ENCODE measurements at places on chromosomes 3 and 15.

- H3K27me3 ChIP-seq: no peaks in the 10 kb centered on the region
- no peaks in the 10 kb centered on the region for H3K4me1 ChIP-seq
- H3K36me3 ChIP-seq: no peaks in the 10 kb centered on the region
These were observed 953.8 kb upstream of the GBE1 start for GRCh38 chr3:82715091-82715856.

GRCh38 chr3:31028766-31029165, 134.3 kb upstream of the GADL1 start:
- no peaks in the 10 kb centered on the region for H3K36me3 ChIP-seq
- no peaks in the 10 kb centered on the region for H3K4me1 ChIP-seq
- H3K27ac ChIP-seq: no peak overlapping the region
- no peaks in the 10 kb centered on the region for H3K27me3 ChIP-seq

GRCh38 chr15:83107841-83108181, 366 bp downstream of the TM6SF1 start:
- H3K27me3 ChIP-seq: peaks cover 4% of the 10 kb centered on the region
- peaks cover 31% of the 10 kb centered on the region for H3K4me1 ChIP-seq
- no peaks in the 10 kb centered on the region for H3K36me3 ChIP-seq
- no peak for DNase-seq
- H3K27ac ChIP-seq: peak overlapping the region; percentile 53

GRCh38 chr3:101591071-101591470, 17.1 kb downstream of the PCNP start:
- no peaks in the 10 kb centered on the region for H3K27me3 ChIP-seq
- H3K4me3 ChIP-seq: no peak overlapping the region
- H3K36me3 ChIP-seq: no peaks in the 10 kb centered on the region
- peaks cover 4% of the 10 kb centered on the region for H3K4me1 ChIP-seq
- no peak overlapping the region for H3K27ac ChIP-seq
- no peak for DNase-seq

GRCh38 chr3:177665122-177665808, 468.0 kb upstream of the TBL1XR1 start:
- H3K36me3 ChIP-seq: no peaks in the 10 kb centered on the region
- H3K4me3 ChIP-seq: no peak overlapping the region
- no peak for DNase-seq
- no peaks in the 10 kb centered on the region for H3K27me3 ChIP-seq
- H3K4me1 ChIP-seq: no peaks in the 10 kb centered on the region

GRCh38 chr15:87300146-87300545, 956.4 kb downstream of the NTRK3 start:
- no peaks in the 10 kb centered on the region for H3K36me3 ChIP-seq
- H3K4me3 ChIP-seq: no peak overlapping the region

GRCh38 chr3:155356594-155357370, 63.3 kb upstream of the STRIT1 start:
- H3K27ac ChIP-seq: no peak overlapping the region
- no peak overlapping the region for H3K4me3 ChIP-seq
- H3K36me3 ChIP-seq: no peaks in the 10 kb centered on the region
- no peaks in the 10 kb centered on the region for H3K27me3 ChIP-seq
- DNase-seq: no peak

DNA sequence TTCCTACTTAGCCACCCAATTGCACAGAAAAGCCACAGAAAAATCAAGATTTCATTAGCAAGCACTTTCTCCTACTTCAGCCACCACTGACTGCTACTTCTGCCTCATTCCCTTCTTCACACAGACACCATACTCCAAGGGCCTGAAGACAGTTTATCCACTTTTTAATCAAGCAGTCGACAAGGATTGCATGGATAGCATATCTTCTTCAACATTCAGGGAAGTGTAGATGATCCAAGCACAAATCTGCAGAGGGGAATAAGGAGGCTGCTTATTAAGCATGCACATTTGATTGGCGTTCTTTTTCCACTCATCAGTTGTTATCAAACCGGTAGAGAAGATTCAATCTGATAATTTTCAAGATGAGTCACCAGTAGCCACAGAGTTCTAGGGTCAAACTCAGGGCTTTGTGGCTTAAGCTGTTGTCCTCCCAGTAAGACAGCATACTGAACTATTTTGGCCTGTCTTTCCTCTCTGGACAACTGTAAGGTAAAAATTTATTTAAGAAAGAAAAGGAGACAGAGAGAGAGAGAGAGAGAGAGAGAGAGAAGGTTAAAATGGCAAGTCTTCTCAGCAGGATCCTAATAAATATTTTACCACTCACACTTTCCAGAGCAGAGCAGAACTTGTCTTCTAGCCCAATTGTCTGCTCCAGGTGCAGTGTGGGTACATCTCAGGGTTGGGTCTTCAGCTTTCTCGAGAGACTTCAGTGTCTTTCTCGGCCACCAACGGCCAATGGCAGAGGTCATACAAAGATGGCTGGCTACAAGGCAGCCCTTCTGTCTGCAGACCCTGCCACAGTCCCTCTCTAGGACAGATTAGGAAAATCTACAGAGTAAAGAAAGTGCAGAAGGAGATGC, 80.6 kb upstream of the BHLHE40 start:
- no peak for DNase-seq
- H3K4me3 ChIP-seq: no peak overlapping the region
- no peaks in the 10 kb centered on the region for H3K36me3 ChIP-seq
- H3K27me3 ChIP-seq: no peaks in the 10 kb centered on the region
- no peaks in the 10 kb centered on the region for H3K4me1 ChIP-seq

DNA sequence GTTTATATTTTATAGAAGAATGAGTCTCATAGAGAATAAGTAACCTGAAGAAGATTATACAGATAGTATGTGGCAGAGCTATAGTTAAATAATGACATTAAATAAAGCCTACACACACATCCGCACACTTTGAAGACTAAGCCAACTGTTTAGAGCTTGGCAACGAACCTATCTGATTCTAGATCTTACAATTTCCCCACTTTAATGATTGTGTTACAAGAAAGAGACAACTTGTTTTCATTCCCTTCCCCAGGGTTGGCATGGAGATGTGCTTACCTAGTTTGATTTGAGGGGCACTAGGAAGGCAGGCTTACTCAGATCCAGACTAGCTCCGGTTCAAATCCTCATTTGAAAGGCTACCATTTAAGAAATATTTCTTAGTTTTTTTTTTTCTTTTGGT, 61.9 kb upstream of the CBLB start:
- H3K27me3 ChIP-seq: no peaks in the 10 kb centered on the region
- H3K4me1 ChIP-seq: no peaks in the 10 kb centered on the region
- no peak for DNase-seq
- H3K27ac ChIP-seq: no peak overlapping the region
- H3K4me3 ChIP-seq: no peak overlapping the region
- H3K36me3 ChIP-seq: no peaks in the 10 kb centered on the region

DNA sequence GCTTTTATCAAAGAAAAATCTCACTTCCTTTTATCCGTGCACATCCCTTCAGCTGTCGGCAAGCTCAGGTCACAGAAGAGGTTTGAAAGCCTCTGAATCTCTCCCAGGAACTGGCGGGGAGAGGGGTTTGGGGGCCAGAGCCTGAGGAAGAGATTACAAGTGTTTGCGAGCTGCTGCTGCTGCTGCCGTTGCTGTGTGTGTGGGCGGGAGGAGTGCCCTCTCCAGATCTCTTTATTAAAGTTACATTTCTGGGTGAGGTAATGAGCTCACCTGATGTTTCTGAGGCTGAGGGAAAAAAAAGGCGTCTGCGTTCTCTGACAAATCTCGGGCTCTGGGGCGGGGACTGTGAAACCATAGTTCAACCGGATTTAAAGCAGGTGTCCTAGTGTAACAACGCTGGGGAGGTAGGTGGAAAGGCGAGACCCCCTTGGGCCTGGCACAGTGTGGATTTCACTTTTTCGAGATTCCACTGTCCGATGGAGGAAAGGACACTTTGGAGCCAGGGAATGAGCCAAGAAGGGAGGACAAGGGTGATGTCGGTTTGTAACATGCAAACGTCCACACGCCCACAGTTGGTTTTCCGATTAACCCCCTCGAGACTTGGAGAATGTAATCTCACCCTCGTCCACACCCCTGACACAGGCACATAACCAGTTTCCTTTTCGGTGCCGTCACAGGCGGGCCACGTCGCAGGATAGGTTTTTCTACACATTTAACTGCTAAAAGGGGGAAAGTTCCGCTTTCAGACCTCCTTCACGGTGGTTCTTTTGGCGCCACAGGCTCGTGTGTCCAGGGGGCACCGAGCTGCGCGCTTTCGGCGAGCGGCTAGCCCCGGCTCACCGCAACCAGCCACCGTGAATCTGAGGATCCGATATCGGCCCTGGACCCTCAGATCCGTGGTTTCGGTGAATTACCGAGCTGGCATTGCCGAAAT, 2.1 kb downstream of the ALCAM start:
- H3K27me3 ChIP-seq: no peaks in the 10 kb centered on the region
- DNase-seq: peak; percentile 14
- H3K4me3 ChIP-seq: peak overlapping the region; percentile 48
- H3K4me1 ChIP-seq: peaks cover 54% of the 10 kb centered on the region

- no peaks in the 10 kb centered on the region for H3K36me3 ChIP-seq
- H3K27me3 ChIP-seq: no peaks in the 10 kb centered on the region
- DNase-seq: no peak
These were observed 100.1 kb downstream of the ZNF609 start for GRCh38 chr15:64560501-64560900.

- H3K4me3 ChIP-seq: no peak overlapping the region
- H3K4me1 ChIP-seq: no peaks in the 10 kb centered on the region
- DNase-seq: no peak
- H3K27me3 ChIP-seq: peaks cover 24% of the 10 kb centered on the region
These were observed 168.4 kb downstream of the MEGF11 start for GRCh38 chr15:66085128-66085527.

DNA sequence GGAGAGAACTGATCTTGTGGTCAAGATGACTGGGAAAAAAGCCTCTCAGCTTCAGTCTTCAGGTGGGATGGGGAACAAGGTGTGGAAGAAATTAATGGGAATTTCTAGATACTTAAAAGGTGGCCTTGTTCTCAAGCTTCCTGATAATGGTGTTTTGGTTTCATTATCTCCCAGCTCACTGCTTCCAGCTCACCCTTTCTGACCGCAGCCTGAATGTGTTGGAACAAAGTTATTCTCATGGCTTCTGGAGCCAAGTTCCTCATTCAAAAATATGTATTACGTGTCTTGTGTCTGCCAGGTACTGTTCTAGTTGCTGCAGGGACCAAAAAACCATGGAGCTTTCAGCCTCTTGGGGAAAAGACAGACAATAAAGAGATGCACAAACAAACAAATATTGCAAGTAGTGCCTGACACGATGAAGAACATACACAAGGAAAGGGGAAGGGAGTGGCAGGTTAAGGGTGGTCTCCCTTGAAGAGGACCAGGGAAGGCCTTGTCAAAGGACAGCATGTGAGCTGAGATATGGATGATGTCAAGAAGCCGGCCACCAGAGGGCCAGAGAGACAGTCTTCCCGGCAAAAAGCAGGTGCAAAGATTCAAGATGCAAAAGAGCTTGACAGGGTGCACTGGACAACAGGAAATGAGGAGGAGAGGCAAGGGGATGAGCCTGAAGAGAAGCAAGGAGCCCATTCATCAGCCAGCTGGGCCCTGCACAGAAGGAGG, 35.5 kb downstream of the ARRDC4 start:
- no peaks in the 10 kb centered on the region for H3K27me3 ChIP-seq
- H3K4me3 ChIP-seq: peak overlapping the region; percentile 19
- H3K27ac ChIP-seq: peak overlapping the region; percentile 45
- no peak for DNase-seq
- H3K4me1 ChIP-seq: peaks cover 36% of the 10 kb centered on the region
- H3K36me3 ChIP-seq: no peaks in the 10 kb centered on the region

DNA sequence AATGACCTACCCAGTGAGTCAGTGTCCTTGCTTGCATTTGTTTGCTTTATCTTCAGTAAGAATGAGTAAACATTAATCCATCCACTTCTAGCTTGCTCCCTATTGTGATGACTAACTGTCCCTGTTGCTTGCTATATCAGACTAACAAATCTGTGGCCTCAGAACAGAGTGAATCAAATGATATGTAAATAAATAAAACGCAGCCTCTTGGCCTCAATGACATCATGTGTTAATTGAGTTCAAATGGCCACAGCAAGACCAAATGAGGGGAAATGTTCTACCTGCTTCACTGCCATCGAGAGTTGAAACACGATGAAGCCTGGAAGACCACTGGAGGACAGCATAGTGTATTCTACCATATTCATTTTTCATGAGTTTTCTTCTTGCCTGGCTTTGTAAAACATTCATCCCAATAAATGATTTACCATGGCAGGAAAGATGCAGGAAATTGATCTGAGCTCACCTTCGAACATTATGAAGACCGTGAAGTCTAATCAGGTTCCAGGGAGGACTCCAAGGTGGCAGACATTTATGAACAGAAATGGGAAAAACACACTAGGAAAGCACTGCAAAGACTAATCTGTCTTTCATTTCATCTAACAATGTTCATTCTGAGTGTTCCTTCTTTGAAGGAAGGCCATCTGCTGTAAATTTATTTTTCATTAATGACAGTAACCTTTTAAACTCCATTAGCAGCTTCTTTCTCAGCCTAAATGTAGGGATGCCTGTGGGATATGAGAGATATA, 1144.5 kb downstream of the TUSC7 start:
- DNase-seq: no peak
- H3K27me3 ChIP-seq: no peaks in the 10 kb centered on the region
- H3K27ac ChIP-seq: no peak overlapping the region
- no peaks in the 10 kb centered on the region for H3K4me1 ChIP-seq

GRCh38 chr15:52715411-52715810, 36.2 kb upstream of the ATOSA start:
- H3K36me3 ChIP-seq: no peaks in the 10 kb centered on the region
- DNase-seq: no peak
- no peak overlapping the region for H3K4me3 ChIP-seq
- no peaks in the 10 kb centered on the region for H3K27me3 ChIP-seq

DNA sequence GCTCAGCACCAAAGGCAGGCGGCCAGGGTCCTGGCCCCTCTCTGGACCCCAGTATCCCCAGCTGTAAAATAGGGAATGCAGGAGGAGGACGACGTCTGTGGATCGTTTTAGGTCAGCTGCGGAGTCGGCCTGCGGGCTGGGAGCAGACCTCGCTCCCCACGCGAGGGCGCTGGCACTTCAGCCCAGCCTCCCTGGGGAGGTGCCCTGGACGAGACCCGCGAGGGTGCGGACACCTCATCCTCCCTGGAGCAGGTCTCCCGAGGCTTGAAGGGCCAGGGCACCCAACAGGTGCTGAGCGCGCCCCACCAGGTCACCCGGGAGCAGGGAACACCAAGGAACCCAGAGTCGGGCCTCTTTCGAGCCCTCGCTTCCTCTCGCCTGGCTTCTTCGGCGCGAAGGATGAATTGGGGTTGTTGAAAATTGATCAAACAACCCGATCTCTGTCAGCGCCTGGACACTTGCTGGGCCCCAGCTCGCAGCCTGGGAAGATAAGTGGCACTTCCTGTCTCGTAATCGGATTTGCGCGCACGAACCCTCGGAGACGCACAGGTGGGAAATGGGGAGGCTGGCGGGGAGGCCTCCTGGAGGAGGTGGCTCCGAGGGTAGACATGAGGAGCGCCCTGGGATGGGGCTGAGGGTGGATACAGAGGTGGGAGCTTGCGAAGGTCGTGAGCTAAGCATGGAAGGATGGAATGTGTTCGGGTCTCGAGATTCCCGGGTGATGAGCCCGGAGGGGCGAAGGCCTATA, 588 bp upstream of the VIPR1 start:
- H3K27me3 ChIP-seq: no peaks in the 10 kb centered on the region
- H3K4me1 ChIP-seq: peaks cover 36% of the 10 kb centered on the region
- peak overlapping the region; percentile 71 for H3K4me3 ChIP-seq
- DNase-seq: no peak
- H3K36me3 ChIP-seq: no peaks in the 10 kb centered on the region
